ENCODE measurements at places on chromosomes 6 and 20. TPM values are rescaled to one million over a fixed set of nuclear protein-coding genes. Genes with fewer than 3 reads are reported as not detected.

DNA sequence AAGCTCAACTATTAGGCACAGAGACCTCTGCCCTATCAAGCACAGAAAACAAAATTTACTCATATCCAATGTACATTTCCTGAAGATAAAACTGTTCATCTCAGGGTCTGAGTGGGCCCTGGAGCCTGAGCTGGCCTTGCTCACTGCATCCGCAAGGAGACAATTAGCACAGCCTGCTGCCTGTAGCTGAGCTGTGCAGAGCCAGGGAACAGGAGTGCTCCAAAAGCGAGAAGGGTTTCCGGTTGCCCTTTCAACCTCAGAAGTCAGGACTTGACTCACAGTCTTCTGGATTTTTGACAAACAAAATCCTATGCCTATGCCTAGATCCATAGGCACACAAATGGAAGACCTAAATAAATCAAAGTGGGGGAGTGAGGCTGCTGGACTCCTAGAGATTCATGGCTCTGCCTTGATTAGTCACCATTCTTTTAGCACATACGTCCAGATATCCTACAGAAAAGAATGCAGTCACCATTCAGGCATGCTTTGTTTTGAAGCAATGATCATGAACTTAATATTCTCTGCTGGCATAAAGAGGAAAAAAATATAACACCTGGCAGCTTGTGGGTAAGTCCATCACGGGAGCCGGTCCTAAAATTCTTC is 73.5 kb downstream of the BFSP1 start:
- no peak for DNase-seq

DNA sequence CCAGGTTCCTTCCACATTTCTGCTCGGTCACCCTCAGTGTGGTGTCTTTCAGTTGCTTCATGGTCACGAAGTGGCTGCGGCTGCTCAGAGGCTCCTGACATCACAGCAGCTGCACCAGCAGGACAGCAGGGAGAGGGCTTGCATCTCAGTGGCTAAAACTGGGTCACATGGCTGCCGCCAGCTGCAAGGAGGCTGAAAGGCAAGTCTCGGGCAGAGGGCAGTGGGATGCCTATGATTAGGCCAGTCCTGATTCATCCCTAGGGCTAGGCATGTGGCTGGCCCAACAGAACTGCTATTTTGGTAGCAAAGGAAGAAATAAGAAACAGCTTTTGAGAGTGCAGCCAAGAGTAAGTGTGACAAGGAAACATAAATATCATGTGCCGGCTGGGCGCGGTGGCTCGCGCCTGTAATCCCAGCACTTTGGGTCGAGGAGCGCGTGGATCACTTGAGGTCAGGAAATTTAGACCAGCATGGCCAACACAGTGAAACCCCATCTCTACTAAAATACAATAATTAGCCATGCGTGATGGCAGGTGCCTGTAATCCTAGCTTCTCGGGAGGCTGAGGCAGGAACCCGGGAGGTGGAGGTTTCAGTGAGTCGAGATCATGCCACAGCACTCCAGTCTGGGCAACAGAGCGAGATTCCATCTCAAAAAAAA is 46.6 kb downstream of the RBM38 start:
- no peak for DNase-seq

DNA sequence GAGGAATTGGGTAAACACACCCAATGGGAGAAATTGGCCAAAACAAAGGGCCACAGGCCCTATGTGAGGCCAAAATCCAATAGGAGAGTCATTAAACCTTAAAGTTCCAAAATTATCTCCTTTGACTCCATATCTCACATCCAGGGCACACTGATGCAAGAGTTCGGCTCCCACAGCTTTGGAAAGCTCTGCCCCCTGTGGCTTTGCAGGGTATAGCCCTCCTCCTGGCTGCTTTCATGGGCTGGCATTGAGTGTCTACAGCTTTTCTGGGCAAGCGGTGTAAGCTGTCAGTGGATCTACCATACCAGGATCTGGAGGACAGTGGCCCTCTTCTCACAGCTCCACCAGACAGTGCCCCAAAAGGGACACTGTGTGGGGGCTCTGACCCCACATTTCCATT is 160.5 kb downstream of the ADGRG6 start:
- DNase-seq: no peak

GRCh38 chr6:7170117-7170732 is 62.5 kb downstream of the RREB1 start:
- DNase-seq: no peak

GRCh38 chr20:33651562-33652048 is 10.5 kb upstream of the C20orf144 start:
- DNase-seq: no peak

- no peak for DNase-seq
These were observed 70.5 kb upstream of the MAP3K4 start for GRCh38 chr6:160921095-160921494.

GRCh38 chr20:43925801-43926200 is 11.1 kb downstream of the TOX2 start:
- peak; percentile 52 for DNase-seq

DNA sequence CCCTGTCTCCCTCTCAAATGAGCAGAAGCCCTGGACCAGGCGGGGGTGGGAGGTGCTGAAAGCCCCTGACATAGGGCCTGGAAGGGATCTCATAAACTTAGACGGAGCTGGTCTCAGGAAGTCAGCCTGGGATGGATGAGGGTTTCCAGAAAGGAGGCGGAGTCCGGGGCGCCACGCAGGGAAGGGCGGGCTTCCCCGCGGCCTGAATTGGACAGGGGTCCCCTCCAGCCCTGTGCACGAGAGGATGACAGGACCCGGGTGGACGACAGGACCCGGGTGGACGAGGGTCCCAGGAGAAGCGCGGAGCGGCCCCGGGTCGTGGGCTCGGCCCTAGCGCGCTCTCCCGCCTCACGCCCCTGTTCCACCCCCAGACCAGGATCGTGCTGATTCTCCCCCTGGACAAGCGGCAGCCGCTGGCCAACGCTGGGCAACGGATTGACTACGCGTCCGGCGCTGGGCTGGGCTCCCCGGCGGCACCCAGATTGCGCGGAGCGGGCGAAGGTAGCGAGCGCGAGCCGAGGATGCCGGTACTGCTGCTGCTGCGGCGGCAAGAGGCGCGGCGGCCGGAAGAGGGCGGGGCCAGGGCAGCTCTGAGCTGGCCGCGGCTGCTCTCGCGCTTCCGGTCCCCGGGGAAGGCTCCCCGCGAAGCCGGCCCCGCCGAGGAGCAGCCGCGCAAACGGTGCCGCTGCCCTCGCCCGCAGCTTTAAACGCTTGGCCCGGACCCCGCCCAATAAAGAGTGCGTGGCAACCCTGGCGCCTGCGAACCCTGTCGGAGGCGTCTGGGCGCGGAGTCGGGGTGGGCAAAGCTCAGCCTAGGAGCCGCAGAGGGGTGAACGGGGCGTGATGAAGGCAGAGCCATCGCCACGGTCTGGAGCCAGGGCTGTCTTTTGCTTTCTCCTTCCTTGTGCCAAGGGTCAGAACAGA is 1.3 kb downstream of the C20orf144 start:
- peak; percentile 79 for DNase-seq

- DNase-seq: no peak
These were observed 76.7 kb downstream of the CEP162 start for GRCh38 chr6:84150705-84151104.

GRCh38 chr6:139639507-139639906 is 265.1 kb upstream of the CITED2 start:
- no peak for DNase-seq

- DNase-seq: no peak
These were observed 3.4 kb downstream of the TCFL5 start for GRCh38 chr20:62858058-62858830.

GRCh38 chr20:19317237-19318069 is 105.0 kb downstream of the SLC24A3 start:
- DNase-seq: no peak

DNA sequence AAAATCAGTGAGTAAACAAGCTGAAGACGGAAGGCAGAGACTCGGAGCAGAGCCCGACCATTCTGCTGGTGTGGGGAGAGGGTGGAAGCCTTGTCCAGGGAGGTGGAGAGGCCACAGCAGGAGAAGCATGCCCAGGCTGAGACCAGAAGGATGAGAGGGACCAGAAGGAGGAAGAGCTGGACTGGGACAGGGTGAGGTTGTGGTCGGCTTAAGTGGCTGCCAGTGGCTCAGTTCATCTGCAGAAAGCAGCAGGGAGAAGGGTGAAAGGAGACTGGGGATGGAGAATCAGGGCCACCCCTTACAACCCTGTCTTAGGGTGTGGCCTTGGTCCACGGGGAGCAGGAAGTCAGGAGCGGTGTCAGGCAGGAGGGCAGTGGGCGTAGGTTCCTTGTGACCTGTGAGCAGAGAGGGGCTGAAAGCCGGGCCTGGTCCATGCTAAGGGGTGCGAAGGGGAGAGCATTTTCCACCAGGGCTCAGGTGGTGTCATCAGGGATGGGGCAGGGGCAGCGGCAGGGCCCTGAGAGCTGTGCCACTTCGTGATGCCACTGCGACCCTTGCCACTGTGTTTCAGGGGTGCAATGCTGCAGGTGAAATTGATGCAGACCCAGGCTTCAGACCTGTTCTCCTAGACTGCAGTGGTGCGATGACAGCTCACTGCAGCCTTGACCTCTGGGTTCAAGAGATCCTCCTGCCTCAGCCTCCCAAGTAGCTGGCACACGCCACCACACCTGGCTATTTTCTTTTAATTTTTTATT is 81.1 kb downstream of the TTLL2 start:
- DNase-seq: no peak

- DNase-seq: no peak
These were observed 34.6 kb upstream of the TAGAP start for GRCh38 chr6:159079367-159079766.

- DNase-seq: peak; percentile 99
These were observed at the start of gene RALY for GRCh38 chr20:33993576-33994221. TSS of gene RALY (plus strand) at chr20:33993911. CDS start at chr20:34072075, 78,164 bp downstream.

GRCh38 chr6:112331306-112331705 is 15.8 kb upstream of the RFPL4B start:
- no peak for DNase-seq

DNA sequence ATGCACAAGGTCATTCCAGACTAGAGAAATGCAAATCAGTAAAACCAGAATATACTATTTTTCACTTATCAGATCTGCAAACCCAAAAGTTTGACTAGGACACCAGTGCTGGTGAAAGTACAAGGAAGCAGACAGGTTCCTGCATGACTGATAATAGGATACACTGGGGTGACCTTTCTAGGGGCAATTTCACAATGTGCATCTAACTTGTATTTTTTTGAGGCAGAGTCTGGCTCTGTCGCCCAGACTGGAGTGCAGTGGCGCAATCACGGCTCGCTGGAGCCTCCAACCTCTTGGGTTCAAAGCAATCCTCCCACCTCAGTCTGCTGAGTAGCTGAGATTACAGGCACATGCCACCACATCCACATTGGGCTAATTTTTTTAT is 11.4 kb downstream of the COMMD7 start:
- no peak for DNase-seq

- no peak for DNase-seq
These were observed 27.5 kb downstream of the LAMA5 start for GRCh38 chr20:62339647-62340062.

DNA sequence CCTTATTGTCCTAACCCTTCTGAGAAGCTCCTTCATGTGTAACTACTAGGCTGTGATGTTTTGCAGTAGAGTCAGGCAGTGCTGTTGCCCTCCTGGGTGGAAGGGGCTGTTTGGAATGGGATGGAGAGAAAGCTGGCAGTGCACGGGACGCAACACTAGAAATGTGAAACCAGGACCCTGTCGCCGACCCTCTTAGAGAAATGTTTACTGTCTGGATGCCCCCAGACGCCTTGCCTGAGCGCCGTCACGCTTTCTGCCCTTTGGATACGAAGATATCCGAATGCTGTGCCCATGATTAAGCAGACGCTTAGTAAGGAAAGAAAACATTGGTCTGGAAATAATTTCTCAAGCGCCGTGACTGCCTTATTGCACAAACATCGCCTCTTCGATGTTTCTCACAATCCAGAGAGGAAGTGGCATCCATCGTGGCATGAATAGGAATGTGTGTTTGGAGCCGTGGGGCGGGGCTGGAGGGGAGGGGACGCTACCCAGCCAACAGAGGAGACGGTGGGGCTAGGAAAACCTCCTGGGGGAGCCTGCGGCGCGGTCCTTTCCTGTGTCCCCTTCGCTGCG is 661 bp upstream of the PPP1R14C start:
- no peak for DNase-seq

- no peak for DNase-seq
These were observed 61.7 kb downstream of the PLEKHG1 start for GRCh38 chr6:150661216-150662007.

LGSN gene
- not detected for total RNA-seq

LBP gene
- total RNA-seq: not detected

SIM1 gene
- not detected for total RNA-seq

PCMT1 gene
- total RNA-seq: 47.1 TPM

EPB41L2 gene
- 26.9 TPM for total RNA-seq

KIZ gene
- total RNA-seq: 15.6 TPM

EFCAB8 gene
- total RNA-seq: 0.81 TPM

KIAA1755 gene
- not detected for total RNA-seq

VGLL2 gene
- total RNA-seq: not detected

SYCP2L gene
- 0.40 TPM for total RNA-seq

PACRG gene
- total RNA-seq: 1.6 TPM

SMOC2 gene
- total RNA-seq: not detected

BPIFA1 gene
- not detected for total RNA-seq

CD164 gene
- 285 TPM for total RNA-seq

MCHR2 gene
- not detected for total RNA-seq

NEURL2 gene
- 4.0 TPM for total RNA-seq

GPR6 gene
- total RNA-seq: not detected

PLN gene
- 0.22 TPM for total RNA-seq

CST4 gene
- total RNA-seq: not detected

All from naive thymus-derived CD4-positive, alpha-beta T cell (primary cell).